ENCODE measurements at places on chromosomes 1 and 21.

- DNase-seq, result no peak
Measured at GRCh38 chr1:107941531-107941930, 23.4 kb downstream of the VAV3 start.

DNA sequence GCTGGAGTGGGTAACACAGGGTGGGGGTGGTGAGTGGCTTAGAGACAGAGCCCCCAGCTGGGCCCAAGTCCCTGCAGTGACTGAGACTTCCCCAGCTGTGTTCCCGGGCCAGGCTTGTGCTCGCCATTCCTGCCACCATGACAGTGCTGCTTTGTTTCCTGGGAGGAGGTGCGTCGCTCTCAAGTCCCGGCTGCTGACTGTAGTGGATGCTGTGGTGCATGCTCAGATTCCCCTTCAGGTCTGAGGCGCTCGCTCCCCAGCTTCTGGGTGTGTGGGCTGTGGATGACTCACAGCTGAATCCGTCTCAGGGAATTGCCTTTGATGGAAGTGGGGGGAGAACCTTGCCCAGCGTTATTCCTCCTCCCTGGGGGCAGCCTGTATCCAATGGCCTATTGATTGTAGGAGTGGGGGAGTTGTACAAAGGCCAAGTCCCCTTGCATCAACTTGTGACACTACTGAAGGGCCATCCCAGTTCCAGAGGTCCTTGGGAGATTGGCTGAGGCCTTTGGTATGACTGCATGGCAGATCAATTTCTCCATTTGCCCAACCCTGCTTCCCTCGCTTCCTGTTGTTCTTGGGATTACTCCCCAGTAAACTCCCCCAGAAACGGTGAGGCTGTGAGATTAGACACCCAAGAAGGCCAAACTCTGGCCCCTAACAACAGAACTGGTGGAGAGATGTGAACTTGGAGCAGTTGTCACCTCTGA, 17.8 kb upstream of the POU3F1 start:
- no peak for DNase-seq

DNA sequence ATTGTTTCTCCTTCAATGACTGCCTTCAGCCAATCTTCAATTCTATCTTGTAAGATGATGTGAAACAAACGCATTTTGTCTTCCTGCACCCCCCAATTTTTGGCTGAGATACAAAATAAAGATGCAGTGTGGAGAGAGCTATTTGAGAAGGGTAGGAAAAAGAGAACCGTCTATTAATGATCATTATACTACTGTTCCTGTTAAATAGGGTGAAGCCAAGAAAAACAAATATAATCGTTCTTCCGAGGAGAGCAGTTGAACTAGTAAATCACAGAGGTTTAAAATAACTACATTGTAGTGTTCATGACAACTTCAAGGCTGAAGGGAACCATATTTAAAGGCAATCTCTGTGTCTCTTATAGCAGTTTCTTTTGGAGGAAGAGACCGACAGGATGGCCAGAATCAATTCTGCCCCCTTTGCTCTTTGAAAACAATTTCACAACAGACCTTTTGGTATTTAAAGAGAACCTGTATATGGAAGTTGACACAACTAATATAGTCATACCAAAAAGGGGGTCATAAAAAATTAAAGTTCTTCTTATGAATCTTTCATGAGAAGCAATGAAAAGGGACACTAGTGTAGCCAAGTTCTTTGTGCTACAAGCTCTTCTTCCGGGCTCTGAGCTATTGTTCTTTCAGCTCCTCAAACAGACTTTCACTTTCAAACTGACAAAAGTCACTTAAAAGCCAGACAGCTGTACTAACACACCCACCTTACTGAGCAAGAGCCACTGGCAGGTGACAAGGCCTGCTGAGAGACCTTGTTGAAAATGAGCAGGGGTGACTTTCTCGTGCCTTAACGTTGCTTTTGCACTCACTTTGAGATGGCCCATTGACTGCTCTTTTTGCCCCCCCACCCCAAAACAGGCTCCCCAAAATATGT, 30.9 kb downstream of the PROX1 start:
- DNase-seq, result no peak

DNA sequence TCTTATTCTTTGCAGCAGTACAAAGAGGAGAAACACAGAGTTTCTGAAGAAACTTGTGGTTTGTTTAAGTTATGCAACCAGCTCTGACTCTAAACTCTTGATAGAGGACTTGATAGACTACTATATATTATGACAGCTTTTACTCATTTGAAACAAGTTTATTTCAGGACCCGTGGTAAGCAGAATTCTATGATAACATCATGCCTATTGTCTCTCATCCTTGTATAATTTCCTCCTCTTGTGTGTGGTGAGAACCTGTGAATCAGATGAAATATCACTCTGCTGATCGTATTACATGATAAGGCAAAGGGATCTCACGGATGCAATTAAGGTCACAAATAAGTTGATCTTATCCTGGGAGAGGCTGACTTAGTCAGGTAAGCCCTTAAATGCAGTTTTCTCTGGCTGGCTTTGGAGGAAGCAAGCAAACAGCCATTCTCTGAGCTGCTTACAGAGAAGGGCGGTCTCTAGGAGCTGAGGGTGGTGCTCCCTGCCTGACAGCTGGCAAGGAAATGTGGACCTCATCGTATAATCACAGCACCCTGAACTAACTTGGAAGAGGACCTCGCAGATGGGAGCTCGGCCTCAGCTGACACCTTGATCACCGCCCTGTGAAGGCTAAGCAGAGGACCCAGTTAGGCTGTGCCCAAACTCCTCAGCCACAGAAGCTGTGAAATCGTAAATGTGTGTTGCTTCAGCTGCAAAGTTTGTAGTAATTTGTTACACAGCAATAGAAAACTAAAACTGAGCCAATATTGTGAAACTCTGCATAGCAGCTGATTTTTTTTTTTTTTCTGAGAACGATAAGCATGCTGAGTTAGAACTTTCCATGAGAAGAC, 151.1 kb upstream of the DPT start:
- DNase-seq, result peak; percentile 87

- DNase-seq, result no peak
Measured at GRCh38 chr1:167669209-167670124, 39.4 kb downstream of the RCSD1 start.

DNA sequence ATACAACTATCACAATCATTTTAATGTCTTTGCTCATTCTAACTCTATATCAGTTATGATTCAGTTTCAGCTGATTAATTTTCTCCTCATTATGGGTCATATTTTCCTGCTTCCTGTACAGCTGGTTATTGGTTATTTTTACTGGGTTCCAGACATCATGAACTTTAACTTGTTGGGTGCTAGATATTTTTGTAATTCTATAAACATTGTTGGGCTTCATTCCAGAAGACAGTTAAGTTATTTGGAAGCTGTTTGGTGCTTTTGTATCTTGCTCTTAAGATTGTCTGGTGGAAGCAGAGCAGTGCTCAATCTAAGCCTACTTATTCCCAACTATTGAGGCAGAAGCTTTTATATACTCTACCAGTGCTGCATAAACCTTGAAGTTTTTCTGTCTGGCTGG, 34.4 kb upstream of the HFM1 start:
- no peak for DNase-seq

DNA sequence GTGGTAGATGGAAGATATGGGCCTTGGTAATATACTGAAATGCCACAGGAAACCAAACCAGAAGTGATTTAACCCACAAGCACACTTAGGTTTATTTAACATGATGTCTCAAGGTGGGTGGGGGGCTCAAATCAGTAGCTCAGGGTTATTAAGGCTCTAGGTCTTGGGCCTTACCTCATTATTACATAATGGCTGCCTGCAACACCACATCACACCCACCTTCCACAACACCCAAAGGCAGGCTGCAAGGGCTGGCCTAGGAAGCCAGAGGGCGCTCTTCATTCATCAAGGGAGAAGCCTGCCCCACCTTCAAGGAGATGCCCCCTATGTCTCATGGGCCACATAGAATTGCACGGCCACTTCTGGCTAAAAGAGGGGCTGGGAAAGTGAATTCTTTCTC, 6.0 kb downstream of the TFF1 start:
- no peak for DNase-seq

DNA sequence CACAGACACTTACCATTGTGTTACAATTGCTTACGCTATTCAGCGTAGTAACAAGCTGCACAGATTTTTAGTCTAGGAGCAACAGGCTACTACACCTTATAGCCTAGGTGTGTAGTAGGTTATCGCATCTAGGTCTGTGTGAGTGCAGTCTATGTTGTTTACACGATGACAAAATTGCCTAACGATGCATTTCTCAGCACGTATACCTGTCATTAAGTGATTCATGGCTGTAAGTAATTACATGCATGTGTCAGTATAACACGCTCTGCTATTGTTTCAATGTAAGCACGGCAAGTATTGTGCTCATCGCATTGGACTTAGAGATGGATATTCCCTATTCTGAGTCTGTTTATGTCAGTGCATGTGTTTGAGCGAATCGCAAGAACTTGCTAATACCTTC, 15.7 kb upstream of the ZBTB18 start:
- DNase-seq, result no peak
